Astrocyte (in vitro differentiated cells and primary cell): ENCODE measurements at places on chromosomes 7 and 10. TPM values are rescaled to one million over a fixed set of nuclear protein-coding genes. Genes with fewer than 3 reads are reported as not detected.
A peak's percentile ranks its signal among the peaks of the same experiment; 100 is the strongest.

Gene ASNS
- total RNA-seq: 149 and 155 TPM in 2 replicates

GRCh38 chr10:4569151-4569550 lies 256.9 kb upstream of the AKR1E2 start:
- DNase-seq: no peak

Gene TRPV5
- total RNA-seq: not detected in 2 replicates

Gene GDF10
- total RNA-seq: 2.2 and 6.1 TPM in 2 replicates

DNA sequence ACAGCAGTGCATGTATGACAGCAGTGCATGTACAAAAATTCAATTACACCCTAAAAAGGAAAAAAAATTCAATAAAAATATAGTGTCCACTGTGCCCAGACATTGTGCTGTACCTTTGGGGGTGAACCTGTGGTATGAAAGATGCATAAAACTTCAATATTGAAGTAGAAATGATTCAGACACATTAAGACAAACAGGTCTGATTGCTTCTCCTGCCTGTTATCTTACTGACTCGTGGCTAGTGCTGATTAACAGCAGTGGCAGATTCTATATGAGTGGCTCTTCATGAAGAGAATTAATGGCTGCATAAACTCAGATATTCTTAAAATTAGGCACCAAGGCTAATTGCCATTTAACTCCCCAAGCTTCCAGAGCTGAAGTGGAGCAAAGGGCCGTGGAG lies 37.9 kb downstream of the GATA3 start:
- no peak for DNase-seq

Gene HYAL4
- not detected in 2 replicates for total RNA-seq

Gene OPALIN
- not detected in 2 replicates for total RNA-seq

DNA sequence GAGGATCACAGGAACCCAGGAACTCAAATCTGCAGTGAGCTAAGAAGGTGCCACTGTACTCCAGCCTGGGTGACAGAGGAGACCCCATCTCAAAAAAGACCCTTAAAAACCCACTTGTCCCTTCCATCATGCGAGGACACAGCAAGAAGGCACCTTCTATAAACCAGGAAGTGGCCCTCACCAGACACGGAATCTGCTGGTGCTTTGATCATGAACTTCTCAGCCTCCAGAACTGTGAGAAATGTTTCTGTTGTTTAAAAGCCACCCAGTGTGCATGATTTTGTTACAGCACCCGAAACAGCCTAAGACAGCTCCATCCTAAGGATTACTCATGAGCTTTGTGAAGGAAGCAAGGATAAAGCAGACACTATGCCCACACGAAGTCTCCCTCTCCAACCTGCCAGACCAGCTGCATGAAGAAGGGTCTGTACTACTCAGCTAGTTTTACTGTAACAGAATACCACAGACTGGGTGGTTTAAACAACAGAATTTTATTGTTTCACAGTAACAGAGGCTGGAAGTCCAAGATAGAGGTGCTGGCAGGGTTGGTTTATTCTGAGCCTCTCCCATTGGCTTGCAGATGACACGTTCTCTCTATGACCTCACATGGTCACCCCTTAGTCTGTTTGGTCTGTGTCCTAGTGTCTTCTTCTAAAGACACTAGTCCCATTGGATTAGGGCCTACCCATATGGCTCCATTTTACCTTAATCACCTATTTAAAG lies 13.7 kb downstream of the VIM start:
- DNase-seq: no peak

DNA sequence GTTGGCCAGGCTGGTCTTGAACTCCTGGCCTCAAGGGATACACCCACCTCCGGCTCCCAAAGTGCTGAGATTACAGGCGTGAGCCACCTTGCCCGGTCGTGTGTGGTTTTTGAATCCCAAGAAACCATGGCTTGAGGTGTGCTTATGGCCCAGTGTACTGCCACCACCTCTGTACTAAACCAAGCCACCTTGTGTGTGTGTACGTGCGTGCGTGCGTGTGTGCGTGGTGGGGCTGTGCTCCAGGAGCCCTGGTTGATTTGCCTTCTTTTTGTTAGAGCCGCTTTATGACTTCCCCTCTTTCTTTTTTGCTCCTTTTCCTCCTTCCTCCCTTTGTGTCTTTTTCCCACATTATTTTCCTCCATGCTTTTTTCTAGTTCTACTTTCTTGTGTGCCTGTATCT lies 121.4 kb downstream of the CAMK1D start:
- DNase-seq: no peak

- no peak for DNase-seq
Measured at GRCh38 chr7:638256-639011, 88.1 kb upstream of the DNAAF5 start.

DNA sequence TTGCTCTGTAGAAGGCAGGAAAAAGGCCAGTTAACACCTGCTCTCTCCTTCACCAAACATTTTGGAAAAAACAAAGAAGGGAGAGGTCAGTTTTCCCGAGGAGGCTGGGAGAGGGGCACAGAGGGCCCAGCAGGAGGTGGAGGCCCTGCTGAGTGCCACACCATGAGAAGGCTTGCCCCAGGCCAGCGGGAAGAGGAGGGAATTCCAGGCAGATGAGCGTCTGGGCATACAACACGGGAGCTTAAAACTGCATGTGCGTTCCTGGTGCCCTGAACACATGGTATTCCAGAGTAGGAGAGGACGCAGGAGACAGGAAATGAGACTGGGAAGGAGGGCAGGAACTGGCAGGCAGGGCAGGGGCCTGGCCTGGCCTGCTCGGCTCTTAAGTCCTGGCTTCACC lies 182.4 kb downstream of the CCDC3 start:
- no peak for DNase-seq

Gene PHTF2
- total RNA-seq: 27.0 and 36.2 TPM in 2 replicates

- DNase-seq: no peak
Measured at GRCh38 chr10:97690133-97690532, 3.1 kb upstream of the AVPI1 start.

DNA sequence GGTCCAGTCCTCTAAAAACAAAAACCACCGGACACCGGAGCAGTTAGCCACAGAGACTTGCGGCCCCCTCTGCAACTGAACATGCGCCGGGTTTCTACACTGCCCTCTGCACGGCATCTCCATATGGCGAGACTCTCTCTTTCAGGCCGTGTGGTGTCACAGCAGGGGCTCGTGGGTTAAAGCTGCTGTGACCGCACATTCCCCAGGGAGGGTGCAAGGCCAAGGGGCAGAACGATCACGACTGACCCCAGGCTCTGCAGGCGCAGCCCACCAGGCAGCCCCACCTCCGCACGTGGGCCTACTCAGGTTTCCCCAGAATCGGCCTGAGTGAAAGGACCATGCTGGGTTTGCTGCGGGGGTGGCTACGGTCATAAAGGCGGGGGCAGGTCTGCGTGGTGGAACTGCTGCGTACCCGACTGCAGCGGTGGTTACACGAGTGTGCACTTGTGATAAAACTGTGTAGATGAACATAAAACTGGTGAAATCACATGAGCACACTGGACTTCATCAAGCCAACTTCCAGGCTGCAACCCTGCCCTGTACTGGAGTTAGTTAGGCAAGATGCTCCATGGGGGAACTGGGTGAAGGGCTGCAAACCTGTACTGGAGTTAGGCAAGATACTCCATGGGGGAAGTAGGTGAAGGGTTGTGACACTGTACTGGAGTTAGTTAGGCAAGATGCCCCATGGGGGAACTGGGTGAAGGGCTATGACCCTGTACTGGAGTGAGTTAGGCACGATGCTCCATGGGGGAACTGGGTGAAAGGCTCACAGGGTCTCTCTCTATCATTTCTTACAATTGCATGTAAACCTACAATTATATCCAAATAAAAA lies 81.4 kb upstream of the PPP2R2D start:
- no peak for DNase-seq

- peak; percentile 26 for DNase-seq
Measured at GRCh38 chr7:10767771-10768170, 205.9 kb upstream of the PHF14 start.

- peak; percentile 88 for DNase-seq
Measured at GRCh38 chr7:92765725-92766124, 70.6 kb downstream of the CDK6 start.

GRCh38 chr10:128498378-128498730 lies 372.1 kb upstream of the MKI67 start:
- DNase-seq: no peak

Gene SHH
- total RNA-seq: 0.16 and 0.79 TPM in 2 replicates
